Endothelial cell (in vitro differentiated cells): ENCODE measurements at places on chromosomes 13 and 19.

GRCh38 chr19:18204394-18205199 is 755 bp upstream of the RAB3A start:
- DNase-seq = peak; percentile 82

GRCh38 chr19:55443045-55443823 is at the start of gene SHISA7:
Gene SHISA7 (minus strand): TSS chr19:55443300. CDS start chr19:55442863, 437 bp downstream.
- DNase-seq = no peak

DNA sequence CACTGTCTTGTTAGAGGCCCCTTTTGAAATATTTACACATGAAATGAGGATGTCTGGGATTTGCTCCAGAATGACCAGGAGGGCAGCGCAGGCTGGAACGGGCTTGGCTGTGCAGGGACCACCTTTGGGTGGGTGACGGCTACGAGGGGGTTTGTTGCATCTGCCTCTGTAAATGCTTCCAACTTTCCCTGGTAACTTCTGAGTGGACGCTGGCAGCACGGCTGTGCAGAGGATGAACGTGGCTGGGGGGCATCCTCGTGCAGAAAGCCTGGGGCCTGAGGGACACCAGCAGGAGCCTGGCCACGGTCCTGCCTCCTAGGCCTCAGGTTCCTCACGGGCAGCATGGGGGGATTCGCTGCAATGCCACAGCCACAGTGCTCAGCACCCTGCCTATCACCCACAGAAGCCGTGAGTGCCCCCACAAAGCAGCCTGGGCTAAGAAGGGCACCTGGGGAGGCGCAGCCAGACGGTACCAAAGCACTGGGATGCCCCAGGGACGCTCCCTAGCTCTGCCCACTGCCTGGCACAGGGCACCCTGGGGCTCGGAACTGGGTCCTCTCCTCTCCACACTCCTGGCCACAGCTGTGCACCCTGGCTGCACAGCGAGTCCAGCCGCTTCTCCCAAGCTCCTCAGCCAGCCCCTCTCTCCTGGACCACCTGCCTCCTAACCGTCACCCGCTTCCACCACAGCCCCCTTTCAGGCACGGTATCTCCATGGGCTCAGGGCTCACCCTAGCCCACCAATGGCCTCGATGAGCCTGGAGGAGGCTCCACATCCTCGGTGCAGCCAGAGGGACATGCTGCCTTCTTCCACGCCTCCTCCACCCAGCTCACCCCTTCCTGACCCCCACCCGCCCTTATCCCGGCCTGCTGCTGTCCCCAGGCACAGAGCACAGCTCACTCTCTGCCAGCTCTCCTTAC is 44.5 kb downstream of the MLLT1 start:
- DNase-seq = no peak

DNA sequence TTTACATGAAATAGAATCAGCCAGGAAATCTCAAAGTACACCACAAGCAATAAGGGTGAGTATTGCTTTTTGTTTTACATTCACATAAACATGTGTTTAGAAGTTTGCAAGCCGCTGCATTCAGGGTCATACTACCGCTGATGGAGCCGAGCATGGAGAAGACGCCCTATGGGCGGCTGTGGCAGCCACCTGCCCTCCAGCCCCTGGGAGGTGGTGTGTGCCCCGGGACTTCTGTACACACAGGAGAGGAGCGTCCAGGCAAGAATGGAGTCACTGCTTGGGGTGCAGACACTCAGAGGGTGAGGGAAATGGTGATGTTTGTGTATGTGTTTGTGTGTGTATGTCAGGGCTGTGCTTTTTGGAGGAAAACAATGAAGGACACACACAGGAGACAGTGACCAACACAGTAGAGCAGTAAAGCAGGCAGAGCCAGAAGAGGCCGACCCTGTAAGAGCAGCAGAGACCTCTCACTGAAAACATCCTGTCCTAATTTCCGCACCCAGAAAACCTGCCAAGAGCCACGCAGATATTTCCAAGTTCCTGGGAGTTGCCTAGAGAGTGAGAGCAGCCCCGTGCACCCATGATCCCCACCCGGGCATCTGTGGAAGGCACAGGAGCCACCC is 108.1 kb upstream of the GJB6 start:
- DNase-seq = no peak

DNA sequence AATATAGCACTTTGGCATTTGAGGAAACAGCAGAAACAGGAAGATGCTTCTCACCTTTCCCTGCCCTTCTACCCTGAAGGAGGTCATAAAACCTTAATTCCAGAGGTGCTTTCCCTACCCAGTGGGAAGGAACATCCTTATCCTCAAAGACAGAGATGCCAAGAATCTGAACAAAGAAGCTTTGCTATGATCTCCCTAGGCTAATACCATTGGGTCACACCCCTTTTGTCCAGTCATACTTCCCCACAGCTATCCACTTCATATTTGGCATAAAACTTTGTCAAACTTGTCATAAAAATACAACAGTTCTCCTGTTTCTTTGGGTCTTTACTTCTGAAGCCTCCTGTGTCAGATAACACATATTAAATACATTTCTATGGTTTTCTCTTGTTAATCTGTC is 21.7 kb upstream of the RXFP2 start:
- DNase-seq = no peak

GRCh38 chr13:41409611-41410010 is 47.7 kb upstream of the RGCC start:
- no peak for DNase-seq
